ENCODE measurements at places on chromosomes 16 and 17.

- no peak for DNase-seq
Measured at GRCh38 chr17:70405492-70406220, 236.3 kb downstream of the KCNJ2 start.

DNA sequence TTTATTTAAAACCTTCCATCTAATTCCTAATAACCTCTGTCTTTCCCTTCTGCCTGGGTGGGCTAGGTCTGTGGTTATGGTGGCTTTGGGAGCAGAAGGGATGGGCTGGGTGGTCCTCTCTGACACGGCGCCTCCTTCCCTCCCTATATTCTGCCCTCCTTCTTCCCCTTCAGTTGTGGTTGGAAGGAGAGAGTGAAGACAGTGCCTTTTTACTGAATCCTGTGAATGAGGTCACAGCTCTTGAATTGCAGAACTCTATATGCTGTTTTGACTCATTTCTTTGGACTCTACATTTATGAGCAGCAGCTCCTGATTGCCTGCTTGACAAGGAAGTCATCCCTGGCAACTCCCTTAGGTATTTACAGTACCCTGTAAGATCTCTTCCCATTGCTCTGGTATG is 256.0 kb upstream of the ELAC2 start:
- DNase-seq, result no peak

GRCh38 chr16:1823821-1824220 is 2.8 kb downstream of the HAGH start:
- DNase-seq, result no peak

GRCh38 chr16:75097941-75098901 is 18.4 kb downstream of the LDHD start:
- peak; percentile 55 for DNase-seq

DNA sequence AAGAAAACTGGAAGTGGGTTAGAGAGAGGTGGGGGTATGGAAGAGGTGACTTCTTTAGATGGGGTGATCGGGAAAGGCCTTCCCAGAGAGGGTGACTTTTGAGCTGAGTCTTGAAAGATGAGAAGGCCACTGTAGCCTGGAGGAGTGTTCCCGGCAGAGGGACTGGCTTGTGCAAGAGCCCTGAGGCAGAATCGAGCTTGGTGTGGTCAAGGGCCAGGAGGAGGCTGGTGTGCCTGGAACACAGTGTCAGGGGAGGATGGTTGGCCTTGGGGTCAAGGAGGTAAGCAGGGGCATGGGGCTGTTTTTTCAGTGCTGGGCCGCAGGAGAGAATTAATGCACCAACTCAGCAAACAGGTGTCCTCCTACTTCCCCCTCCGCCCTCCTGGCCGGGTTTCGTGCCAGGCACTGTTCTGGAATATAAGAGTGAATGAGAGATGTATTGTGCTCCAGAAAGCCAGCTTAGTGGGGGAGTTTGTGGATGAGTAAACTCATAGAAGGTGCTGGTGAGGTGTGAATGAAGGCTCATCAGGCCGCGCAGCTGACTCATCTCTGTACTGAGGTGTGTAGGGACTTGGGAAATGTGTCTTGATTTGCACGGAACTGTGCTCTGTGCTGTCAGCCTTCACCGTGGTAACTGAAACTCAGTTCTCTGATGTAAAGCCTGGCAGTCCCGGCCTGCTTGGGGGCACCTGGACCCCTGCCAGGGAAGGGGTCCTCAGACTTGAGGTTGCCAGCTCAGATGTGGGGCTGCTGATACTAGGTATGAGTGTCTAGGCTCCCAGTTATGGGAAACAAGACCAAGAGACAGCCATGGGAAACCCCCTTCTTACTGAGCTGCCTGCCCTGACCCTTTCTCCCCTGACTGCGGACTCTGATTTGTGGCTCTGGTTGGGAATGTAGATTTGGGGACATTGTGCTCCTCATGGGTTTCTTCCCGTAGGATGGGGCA is 15.3 kb downstream of the KSR1 start:
- no peak for DNase-seq

DNA sequence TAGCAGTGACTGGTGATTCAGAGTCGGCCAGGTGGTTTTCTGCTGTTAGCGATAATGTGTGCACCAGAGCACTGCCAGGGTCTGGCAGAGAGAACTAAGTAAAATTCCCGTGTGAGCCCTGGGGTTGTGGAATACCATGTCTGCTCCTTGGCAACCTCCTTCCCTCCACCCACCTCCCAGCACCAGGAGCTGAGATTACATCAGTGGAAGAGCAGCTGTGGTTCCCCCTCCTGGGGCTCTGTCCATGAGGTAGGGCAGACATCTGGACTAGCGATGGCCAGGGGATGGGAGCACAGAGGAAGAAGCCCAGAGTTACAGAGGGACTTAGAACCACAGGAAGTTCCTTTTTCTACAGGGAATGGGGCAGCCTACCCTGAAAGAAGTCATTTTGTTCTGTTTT is 15.8 kb downstream of the CLEC10A start:
- no peak for DNase-seq

GRCh38 chr17:38897176-38897575 is 27.3 kb downstream of the LASP1 start:
- DNase-seq, result no peak

- DNase-seq, result no peak
Measured at GRCh38 chr16:69660166-69660565, 66.2 kb downstream of the NQO1 start.

DNA sequence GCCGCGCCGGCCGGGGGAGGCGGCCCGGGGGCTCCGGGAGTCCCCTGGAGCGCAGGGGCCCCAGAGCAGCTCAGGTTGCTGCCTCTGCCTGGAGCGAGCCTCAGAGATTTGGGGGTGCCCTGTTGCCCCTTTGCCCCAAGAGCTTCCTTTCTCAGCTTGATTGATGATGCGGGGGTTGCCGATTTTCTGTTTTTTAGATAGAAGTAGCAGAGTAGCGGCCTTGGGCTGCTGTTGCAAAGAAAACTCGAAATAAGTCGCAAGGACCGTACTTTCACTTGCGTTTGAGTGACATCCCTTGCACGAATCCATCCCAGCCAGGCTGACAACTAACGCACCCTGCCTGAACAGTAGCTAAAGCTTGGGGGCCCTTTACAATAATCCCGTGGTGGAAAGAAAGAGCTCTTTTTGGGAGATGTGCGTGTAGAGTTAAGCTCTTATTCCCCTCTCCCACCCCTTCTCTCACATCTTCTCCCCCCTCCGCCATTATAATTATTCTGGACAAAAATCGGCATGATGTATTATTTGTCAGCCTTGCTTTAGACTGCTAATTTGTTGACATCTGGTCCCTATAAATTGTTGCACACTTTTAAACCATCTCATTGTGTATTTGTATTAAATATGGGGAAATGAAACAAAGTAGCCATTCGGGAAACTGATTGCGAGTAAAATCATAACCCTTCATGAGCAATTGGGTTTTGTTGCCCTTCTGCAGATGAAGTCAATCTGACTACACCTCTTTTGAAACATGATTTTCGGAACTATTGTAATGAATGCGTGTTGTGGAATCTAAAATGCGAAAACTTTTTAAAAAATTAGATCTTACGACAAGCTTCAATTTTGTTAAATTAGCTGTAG is 873 bp downstream of the USP10 start:
- no peak for DNase-seq

DNA sequence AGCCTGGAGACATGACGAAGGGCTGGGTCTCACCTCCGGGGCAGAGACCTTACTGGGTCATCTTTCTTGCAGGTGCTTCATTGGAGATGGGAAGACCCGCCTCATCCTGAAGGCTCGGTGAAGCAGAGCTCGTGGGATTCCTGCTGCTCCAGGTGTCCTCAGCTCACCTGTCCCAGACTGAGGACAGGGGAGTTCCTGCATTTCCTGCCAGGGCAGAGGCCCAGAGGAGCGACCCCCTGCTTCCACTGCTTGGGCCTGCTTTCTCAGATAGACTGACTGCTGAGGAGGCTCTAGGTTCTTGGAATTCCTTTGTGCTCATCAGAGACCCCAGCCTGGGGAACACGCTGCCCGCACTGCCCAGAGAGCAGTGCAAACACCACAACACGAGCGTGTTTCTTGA is 11.6 kb downstream of the AQP8 start:
- DNase-seq, result no peak

GRCh38 chr16:56657555-56658326 is at the start of gene MT1F:
MT1F (plus strand) TSS chr16:56657959; CDS start chr16:56658059, 100 bp downstream.
- no peak for DNase-seq

All from GM12891 (cell line).